ENCODE measurements at places on chromosomes 5 and 9.

- no peak for DNase-seq
Measured at GRCh38 chr5:63053019-63053638, 474.5 kb downstream of the LRRC70 start.

DNA sequence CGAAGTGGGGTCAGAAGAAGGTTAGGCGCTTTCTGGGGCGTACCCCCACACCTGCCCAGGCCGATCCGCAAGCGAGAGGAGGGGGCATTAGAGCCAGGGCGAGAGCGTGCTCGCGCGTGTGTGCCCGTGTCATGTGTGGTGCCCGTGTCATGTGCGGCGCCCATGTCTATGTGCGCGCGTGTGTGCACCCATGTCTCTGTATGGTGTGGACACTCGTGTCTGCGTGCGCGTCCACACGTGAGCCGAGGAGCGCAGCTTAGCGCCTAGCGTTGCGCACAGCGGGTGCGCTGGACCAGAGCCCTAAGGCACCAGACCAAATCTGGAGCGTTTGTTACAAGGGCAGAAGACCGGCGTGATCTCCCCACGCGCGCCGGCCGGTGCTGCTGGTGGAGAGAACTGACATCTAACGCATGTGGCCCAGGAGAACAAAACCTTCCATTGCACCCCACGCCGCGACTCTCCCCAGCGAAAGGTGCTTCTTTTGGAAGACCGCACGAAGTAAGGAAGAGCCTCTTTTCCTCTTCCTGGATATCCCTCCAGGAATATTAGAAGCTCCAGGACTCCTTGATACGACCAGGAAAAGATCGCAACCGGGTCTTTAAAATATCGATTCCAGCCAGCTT lies 644 bp downstream of the NIM1K start:
- no peak for DNase-seq

- DNase-seq = no peak
Measured at GRCh38 chr9:811106-811531, 30.4 kb upstream of the DMRT1 start.

GRCh38 chr5:31218978-31219377 lies 25.5 kb downstream of the CDH6 start:
- DNase-seq = no peak

- no peak for DNase-seq
Measured at GRCh38 chr5:68884144-68884754, 209.6 kb upstream of the SLC30A5 start.

GRCh38 chr9:4415281-4415680 lies 75.0 kb upstream of the SLC1A1 start:
- DNase-seq = no peak

DNA sequence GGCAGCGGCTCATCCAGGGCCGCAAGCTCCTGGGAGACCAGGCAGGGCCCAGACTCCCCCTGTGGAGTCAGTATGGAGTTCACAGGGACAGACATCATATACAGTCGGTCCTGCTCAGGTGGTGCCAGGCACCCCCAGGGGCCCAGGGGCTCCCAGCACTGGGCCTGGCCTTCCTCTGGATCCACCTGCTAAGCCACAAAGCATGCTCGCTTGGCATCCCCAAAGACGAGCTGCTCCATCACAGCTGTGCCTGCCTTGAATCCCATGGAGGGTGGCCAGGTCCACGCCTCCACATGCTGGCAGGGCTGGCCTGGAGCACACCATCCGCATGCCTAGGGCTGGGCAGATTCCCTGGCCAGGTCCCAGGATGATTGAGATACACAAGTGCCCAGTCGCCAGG lies 4.6 kb downstream of the BICD2 start:
- DNase-seq = no peak

DNA sequence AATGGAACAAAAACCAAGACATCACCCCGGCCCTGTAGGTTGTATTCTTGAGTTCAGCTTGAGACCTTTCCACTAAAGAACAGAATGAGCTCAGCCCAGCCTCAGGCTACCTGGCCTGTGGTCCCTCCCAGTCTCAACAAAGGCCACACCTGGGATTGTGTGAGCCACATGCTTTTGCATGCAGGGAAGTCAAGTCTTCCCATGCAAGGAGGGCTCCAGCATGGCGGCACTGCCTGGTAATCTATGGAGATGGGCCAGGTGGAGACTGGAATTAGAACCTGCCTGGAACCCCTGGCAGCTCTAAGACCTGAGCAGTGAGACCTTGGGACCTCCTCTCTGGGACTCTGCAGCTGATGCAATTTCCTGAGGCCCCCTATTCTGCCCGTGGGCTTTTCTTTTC lies 49.4 kb upstream of the OTULINL start:
- no peak for DNase-seq

DNA sequence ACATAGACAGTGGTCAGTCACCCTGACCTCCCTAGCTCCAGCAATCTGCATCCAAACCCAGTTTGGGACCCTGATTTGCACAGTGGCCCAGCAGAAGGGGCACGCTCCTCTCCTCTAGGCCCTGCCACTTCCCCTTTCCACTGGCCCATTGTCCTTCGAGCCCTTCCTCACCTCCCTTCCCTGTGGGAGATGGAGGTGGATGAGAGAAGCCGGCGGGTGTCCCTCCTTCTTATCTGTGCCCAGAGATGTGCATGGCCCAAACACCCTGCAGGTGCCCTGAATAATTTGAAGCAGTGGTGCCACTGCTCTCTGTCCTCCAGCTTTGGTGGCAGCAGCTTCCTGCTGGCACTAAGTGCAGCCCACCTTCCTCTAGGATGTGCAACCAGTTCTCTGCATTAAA lies 140.0 kb downstream of the BARX1 start:
- DNase-seq = no peak

GRCh38 chr9:72060513-72060912 lies at the start of gene C9orf57:
Gene C9orf57, minus strand, starts transcription at chr9:72060613. Its CDS starts 1,282 bp downstream, at chr9:72059331.
- no peak for DNase-seq

- DNase-seq = no peak
Measured at GRCh38 chr5:171710451-171711024, 75.1 kb upstream of the SMIM23 start.

- DNase-seq = no peak
Measured at GRCh38 chr9:38670542-38671371, 49.2 kb downstream of the FAM240B start.

DNA sequence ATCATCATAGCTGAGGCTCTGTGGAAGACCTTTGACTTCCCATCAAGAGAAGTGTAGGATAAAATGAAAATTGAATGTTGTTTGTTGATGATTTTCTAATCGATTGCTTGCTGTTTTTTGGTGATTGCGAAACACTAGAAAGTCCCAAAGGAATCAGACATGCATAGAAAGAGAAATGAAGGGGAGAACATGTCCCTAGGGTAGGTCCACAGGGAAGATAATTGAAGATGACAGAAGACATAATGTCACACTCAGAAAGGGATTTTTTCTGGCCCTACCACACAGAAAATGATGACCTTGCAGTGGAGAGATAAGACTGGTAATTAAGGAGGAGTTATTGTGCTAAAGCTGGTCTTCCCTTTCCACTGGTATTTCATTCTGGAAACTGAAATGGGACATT lies 62.8 kb downstream of the INSYN2B start:
- no peak for DNase-seq

DNA sequence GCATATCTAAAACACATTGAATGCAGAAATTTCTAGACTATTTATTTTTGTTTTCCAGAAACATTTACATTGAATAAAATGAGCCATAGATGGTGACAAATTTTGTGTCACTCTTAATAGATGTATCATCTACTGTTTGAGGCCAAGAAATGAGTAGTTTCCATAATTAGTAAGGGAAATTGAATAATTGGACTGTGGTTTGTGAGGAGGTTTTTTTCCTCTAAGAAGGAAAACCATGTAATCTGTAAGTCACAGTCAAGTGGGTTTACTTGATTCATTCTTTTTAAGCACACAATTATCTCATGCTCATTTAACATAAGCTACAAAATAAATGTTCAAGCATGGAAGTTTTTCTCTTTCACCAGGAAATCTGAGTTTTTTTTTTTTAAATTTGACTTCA lies 876.4 kb downstream of the NR2F1-AS1 start:
- DNase-seq = no peak

GRCh38 chr9:88537761-88538091 lies 2.7 kb downstream of the NXNL2 start:
- DNase-seq = no peak

- DNase-seq = no peak
Measured at GRCh38 chr5:76732405-76733048, 16.6 kb downstream of the F2R start.

- DNase-seq = no peak
Measured at GRCh38 chr5:115696141-115696650, 70.4 kb upstream of the TMED7 start.

GRCh38 chr5:174303437-174304045 lies 258.0 kb downstream of the NSG2 start:
- DNase-seq = no peak

GRCh38 chr9:132207839-132208615 lies 46.2 kb downstream of the NTNG2 start:
- DNase-seq = no peak

All from NCI-H774 (cell line).